Caudate nucleus (tissue), 63 donors: ENCODE measurements at places on chromosomes 7 and 10.

GRCh38 chr10:114258274-114258840 is 19.3 kb downstream of the VWA2 start:
- DNase-seq, result no peak

GRCh38 chr7:81025360-81025759 is 106.5 kb upstream of the SEMA3C start:
- DNase-seq, result no peak

DNA sequence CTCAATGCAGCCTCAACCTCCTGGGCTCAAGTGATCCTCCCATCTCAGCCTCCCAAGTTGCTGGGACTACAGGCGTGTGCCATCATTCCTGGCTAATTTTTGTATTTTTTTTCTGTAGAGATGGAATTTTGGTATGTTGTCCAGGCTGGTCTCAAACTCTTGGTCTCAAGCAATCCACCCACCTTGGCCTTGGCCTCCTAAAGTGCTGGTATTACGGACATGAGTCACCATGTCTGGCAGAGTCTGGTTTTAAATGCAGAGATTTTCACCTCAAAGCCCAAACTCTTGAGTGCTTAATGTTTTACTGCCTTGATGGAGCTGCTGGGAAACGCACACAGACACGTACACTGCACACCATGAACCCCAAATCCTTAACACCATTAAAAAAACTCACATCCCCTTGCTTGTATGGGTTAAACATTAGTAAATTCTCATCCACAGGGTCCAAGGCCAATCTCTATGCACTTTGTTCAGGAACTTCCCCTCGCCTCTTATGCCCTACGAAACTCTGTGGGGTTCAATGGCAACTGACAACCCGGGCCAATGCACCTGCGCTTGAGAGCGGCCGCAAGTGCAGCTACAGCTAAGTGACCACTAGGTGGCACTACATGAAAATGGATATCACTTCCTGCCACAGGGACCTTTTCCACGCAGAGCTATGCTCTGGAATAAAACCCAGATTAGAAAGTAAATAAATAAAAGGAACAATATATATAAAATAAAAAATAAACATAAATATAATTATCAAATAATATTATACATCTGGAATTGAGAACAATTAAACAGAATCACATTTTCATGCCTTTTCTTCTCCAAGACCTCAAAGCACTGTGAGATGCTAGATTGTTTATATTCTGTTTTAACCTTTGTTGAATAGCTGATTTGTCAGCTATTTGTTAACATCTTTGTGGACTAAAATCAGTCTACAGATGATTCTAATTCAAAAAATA is 66.9 kb upstream of the AFAP1L2 start:
- peak; percentile 13 for DNase-seq

- DNase-seq, result no peak
Measured at GRCh38 chr10:3139216-3139910, 33.2 kb downstream of the PITRM1 start.

DNA sequence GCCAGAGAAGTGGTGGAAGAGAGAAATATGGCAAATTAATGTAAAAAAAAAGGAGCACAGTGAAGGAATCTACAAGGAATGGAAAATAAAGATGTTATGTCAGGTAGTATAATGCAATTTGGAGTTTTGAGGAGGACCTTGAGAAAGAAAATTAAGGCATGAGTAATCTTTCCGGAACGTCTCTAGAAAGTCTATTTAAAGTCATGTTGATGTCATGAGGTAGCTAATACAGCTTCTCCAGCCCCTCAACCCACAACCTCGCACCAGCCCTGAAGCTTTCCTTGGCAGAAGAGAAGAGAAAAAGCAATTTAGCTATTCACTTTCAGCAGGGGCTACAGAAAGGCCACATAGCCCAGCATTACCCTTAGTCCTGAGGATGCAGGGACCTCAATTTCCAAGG is 22.5 kb downstream of the TRDMT1 start:
- DNase-seq, result peak; percentile 10

- no peak for DNase-seq
Measured at GRCh38 chr7:10874666-10875065, 99.0 kb upstream of the PHF14 start.

- DNase-seq, result no peak
Measured at GRCh38 chr7:156625580-156625979, 15.0 kb upstream of the RNF32 start.

GRCh38 chr7:48041653-48041970 is 6.3 kb downstream of the C7orf57 start:
- DNase-seq, result no peak

DNA sequence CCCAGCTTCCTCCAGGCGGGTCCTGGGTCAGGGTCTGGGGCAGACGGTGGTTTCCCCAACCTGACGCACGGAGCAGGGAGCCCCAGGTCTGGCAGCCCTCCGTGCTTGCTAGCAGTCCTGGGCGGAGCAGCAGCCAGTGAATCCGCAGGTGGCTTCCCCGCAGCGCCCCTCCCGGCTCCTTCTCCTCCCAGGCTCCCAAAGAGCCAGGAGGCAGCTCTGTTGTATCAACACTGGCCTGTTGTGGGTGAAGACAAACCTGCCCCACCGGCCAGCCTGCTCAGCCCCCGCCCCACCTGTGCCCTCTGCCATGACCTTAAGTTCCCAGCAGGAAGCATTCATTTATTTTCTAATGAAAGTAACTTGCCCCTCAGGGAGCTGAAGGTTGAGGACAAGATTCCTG is 24.0 kb upstream of the TMEM213 start:
- DNase-seq, result no peak

DNA sequence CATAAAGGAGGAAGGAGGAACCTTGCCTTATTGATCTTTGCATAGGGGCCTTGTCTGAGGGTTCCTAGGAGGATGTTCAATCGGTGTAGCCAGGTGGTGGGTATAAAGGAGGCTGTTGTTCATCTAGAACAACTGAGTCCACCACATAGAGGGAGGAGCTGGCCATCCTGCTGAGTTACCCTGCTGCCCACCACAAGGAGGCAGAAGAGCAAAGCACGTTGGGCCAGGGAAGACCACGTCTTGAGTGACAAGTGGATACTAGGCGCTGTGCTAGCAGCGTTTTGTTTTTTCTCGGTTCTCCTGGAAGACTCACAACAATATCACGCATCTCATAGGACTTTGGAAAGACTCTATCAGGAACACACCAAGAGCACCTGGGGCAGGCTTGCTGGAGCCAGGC is 20.0 kb downstream of the FOXI2 start:
- no peak for DNase-seq

GRCh38 chr7:91656541-91657482 is 223.7 kb downstream of the MTERF1 start:
- DNase-seq, result no peak

GRCh38 chr10:21260506-21261149 is 264.9 kb downstream of the SKIDA1 start:
- DNase-seq, result no peak

DNA sequence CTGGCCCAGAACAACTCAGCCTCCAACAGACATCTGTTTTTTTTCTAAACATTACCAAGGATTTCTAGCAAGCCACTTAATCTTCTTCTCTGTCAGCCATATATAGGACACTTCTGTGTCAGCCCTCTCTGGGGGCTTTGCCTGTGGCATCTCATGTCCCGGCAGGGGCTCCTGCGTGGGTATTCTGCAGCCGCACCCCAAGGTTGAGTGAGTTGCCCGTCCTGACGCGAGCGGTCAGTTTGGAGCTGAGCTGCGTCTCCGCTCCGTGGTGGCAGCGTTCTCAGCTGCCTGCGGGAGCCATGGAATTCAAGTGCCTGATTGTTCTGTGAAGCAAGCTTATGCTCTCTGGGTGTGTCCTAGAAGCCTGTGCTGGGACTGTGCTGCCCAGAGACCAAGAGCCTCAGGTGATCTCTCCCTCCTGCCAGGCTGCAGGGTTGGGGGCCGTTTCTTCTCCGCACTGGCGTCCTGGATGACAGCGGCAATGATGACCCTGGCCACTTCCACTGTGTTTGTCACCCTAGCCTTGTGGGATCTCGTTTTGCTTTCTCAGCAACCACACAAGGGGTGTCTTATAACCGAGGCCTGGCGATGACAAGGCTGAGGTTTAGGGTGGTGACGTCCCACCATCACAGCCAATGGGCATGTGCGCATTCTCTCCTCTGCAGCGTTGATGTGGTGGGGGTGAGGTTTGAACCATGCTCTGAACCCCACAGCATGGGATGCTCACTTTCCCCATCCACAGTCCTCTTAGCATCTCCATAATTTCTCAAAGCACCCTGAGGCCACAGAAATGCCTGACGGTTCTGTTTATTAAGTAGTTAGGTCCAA is 612.6 kb upstream of the FOXK1 start:
- no peak for DNase-seq

DNA sequence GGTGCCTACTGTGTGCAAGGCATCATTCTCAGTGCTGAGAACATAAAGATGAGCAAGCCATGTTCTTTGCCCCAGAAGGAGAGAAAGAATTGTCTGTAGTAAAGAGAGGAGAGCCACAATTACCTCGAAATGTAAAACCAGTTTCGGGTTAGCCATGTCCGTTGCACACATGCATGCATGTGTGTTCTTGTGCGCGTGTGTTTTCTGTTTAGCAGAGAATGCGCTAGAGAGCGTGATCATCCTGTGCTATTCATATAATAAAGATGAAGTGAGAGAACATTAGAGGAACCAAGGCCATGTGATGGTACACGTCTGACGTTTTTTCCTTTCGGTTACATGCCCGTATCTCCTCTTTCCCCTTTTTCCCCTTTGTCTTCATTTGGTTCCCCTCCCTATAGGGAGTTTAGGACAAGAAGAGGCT is 158.2 kb downstream of the CELF2 start:
- no peak for DNase-seq

DNA sequence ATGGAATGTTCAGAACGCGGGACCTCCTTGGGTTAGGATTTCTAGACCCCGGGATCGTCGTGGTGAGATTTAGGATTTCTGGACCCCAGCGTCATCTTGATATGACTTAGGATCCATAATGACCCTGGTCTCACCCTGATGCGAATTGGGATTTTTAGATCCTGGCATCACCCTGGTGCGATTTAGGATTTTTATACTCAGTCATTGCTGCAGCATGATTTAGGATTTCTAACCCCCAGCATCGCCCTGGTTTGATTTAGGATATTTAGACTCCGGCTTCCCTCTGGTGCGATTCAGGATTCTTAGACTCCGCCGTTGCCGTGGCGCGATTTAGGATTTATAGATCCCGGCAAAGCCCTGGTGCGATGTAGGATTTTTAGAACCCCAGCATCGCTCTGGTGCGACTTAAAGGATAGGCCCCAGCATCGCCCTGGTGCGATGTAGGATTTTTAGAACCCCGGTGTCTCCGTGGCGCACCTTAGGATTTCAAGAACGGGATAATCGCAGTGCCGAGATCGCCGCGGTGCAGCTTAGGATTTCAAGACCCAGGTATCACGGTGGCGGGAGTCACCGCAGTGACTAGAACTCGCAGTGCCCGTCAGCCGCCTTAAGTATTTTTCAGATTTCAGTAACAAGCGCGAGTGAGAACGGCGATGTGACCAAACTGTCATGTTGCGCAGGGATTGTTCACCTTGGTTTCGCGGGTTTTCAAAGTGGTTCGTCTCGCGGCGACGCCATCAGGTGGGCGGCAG is 814 bp downstream of the MEST start:
- no peak for DNase-seq

GRCh38 chr10:48234787-48235186 is 39.7 kb downstream of the FRMPD2 start:
- no peak for DNase-seq

- DNase-seq, result no peak
Measured at GRCh38 chr10:98028168-98028770, 2.2 kb downstream of the CRTAC1 start.

DNA sequence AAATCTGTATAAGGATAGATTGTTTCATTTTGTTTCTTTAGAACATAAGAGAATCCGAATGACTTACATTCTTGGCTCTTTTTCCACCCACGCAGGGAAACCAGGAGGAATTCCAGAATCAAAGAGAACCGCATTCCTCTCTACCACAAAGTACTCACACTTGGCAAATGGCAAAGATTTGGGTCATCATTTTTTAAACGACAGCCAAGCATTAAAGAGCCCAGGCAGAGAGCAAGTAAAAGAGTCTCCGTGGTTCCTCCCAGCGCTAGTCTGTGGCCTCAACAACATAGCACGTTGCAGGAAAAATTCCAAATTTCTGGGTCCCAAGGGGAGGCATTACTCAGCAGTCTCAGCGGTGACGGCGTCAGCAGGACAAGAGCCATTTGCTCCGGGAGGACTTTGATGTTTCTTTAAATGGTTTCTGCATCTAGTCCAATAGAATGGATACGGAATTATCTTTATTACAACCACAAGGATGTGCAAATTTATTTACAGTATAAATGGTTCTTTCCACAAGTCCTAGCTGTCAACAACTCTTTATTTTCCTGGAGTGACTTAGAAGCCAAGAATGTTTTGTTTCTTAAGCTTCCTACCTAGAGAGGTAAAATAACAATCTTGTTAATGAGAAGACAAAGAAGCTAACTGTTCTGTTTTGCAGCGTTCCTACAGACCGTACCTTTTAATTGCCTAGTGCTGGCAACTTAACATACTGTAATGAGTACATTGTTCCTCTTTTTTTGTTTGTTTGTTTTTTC is 232.5 kb downstream of the SKIDA1 start:
- DNase-seq, result peak; percentile 1

GRCh38 chr10:130809181-130809580 is 502.3 kb downstream of the TCERG1L start:
- DNase-seq, result no peak

DNA sequence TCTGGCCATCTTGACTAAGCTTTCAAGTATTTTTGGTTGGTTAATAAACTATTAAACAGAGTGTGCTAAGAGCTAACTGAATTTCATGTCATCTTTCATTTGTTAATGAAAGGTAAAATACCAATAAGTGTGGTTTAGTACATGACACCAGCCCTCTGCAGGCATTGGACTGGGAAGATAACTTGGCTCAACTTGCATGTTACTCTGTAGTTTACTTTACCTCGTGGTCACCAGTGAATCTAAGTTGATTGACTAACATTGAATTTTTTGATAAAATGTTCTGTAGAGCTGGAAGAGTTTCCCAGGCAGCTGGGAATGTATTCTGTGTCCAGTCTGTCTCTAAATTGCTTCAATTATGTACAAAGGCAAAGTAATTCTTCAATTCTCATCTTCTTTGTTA is 49.9 kb downstream of the ASB4 start:
- DNase-seq, result no peak

- DNase-seq, result no peak
Measured at GRCh38 chr10:132641401-132641800, 103.8 kb downstream of the INPP5A start.

DNA sequence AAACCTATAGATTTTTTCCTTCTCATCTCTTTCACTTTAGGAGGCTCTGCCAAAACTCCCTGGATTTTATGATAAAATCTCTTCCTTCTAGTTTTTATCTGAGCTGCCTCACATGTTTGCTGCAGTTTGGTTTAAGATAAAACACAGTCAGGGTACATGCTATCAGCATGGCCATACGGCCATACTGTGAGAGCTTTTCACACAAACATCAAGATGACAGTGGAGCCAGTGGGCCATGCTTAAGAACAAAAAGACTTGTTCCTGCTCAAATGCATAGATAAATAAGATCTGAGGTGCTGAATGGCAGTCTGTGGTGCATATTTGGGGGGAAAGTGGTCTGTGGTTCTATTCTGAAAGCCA is 91.0 kb downstream of the ELMO1 start:
- no peak for DNase-seq

GRCh38 chr10:43219848-43220247 is 47.0 kb downstream of the RASGEF1A start:
- no peak for DNase-seq
